ENCODE measurements at places on chromosomes 1 and 21.

GRCh38 chr1:33424205-33424604 lies 6.7 kb downstream of the PHC2 start:
- DNase-seq: no peak

- DNase-seq: no peak
Measured at GRCh38 chr1:201660931-201661822, 122.2 kb downstream of the NAV1 start.

- DNase-seq: no peak
Measured at GRCh38 chr1:230243583-230244353, 176.7 kb downstream of the GALNT2 start.

- no peak for DNase-seq
Measured at GRCh38 chr21:22791376-22791775, 1793.2 kb downstream of the NCAM2 start.

GRCh38 chr1:5423109-5423508 lies 569.1 kb downstream of the NPHP4 start:
- DNase-seq: peak; percentile 12

DNA sequence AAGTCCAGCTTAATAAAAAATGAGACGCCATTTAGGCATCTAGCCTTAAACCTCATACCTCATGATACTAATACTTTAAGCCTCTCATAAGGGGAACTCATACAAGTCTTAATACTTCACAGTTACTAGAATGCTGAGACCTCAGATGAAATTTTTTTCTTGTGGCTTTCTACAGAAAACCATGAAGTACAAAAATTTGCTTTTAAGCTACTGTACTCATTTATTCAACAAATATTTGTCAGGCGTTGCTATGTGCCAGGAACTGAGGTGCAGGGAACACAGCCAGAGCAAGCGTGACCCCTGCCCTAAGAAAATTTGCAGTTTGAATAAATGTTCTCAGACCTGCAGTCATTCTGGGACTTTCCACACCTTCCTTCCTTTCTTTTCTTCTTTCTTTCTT lies 150.6 kb downstream of the MRPL39 start:
- DNase-seq: peak; percentile 66

DNA sequence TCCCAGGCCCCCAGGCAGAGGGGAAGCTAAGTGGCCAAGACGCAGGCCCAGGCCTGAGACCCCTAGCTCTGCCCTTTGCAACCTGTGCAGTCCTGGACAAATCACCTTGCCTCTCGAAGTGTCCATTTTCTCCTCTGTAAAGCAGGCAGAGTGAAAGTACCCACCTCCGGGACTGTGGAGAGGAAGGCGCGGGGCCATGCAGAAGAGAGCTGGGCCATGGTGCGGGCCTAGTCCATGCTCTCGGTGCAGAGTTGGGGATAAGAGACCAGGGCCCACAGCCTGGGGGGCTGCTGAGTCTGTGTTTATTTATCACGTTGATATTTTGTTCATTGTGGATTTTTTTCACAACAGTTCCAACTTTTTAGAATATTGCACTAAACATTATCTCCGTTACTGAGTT lies 160.2 kb upstream of the VAMP3 start:
- DNase-seq: no peak

All from stimulated activated effector memory CD8-positive, alpha-beta T cell treated with anti-CD3 and anti-CD28 coated beads, Interleukin-12 subunit alpha, Interleukin-12 subunit beta, amount 100 ng/mL, for 72 hours (primary cell).